ENCODE measurements at places on chromosomes 4 and X.

DNA sequence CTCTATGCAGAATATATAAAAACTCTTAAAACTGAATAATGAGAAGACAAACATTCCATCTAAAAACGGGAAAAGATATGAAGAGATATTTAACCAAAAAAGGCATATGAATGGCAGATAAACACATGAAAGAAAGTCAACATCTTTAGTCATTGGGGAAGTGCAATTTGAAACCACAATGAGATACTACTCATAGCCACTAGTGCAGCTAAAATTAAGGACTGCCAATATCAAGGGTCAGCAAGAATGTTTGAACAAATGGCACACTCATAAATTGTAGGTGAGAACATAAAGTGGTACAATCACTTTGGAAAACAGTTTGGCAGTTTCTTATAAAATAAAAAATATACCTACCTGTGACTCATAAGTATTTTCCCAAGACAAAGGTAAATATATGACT, 534.9 kb upstream of the DIPK2B start:
- DNase-seq, result no peak

GRCh38 chrX:75989806-75990590, 182.9 kb upstream of the PBDC1 start:
- no peak for DNase-seq

- no peak for DNase-seq
These were observed 115.0 kb downstream of the VCX3B start for GRCh38 chrX:8579602-8580001.

DNA sequence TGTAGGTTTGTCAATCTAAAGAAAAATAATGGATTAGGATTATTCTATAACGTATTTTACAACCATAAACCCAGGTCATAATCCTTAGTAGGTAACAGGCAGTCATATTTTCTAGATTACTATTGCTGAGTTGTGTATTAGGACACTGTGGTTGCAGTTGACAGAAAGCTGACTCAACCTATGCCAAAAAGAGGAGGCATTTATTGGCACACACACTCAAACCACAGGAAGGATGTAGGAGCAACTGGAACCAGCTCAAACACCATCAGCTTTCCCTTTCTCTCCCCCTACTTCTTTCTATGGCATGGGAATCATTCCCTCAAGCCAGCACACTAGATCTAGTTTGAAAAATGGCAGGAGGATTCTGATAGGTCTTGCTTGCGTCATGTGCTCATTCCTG, 136.4 kb upstream of the FAM9C start:
- DNase-seq, result no peak

DNA sequence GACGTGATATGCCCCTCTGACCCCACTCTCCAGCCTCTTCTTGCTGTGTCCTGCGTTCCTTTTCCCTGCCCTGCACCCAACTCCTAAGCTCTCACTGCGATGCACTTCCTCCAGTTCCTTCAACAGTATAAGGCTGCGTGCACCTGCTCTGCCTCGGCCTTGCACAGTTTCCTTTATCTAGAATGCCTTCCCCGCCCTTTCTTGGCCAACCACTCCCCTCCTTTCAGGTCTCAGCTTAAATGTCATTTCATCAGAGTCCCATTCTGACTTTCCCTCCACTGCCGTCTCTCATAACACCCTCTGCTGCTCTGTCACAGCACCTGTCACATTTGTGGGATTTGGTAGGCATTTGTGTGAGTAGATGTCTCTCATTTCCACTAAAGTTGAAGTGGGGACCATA, 58.4 kb upstream of the NEIL3 start:
- no peak for DNase-seq

DNA sequence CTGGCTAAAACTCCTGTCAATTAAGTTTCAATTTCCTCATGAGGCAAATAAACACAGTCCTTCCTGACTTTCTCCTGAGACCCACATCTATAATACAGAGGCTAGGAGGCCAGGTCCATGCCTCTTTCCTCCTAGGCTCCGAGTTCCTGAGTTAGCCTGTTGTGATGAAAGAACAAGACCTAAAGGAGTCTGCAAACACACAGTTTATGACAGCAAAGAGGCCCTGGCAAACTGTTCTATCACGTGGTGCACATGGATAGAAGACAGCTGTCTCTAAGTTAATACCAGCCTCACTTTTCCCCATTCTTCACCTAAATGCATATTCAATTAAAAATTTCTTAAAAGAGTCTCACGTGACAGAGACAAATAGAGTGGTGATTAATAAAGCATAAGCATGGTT, 145.2 kb downstream of the TET2 start:
- no peak for DNase-seq

DNA sequence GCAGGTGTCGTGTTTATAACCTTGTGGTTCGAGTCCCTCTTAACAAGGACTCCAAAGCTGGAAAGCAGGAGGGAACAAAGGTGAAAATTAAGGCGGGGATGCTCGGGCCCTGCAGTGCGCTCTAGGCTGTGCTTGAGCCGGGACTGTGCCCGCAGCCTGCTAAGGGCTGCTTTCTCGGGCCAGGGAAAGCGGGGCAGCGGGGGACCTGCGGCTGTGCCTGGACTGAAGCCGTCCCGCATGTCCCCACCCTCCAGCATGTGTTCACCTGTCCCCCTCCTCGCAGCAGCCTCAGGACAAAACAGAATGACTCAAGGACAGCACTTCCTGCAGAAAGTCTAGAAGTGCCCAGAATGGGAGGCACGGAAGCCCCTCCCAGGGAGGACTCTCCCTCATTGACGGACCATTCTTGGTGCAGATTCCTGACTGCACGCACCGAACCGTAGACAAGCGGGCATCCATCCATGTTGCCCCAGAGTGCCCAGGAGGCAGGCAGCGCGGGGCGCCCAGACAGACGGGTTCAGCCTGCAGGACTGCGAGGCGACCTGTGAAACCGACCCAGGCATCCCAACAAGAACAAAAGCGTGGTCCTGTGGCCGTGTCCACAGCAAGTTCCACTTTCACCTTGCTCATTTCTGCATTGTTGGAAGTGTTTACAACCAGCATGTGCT, 342.9 kb downstream of the MAGEB5 start:
- DNase-seq, result no peak

DNA sequence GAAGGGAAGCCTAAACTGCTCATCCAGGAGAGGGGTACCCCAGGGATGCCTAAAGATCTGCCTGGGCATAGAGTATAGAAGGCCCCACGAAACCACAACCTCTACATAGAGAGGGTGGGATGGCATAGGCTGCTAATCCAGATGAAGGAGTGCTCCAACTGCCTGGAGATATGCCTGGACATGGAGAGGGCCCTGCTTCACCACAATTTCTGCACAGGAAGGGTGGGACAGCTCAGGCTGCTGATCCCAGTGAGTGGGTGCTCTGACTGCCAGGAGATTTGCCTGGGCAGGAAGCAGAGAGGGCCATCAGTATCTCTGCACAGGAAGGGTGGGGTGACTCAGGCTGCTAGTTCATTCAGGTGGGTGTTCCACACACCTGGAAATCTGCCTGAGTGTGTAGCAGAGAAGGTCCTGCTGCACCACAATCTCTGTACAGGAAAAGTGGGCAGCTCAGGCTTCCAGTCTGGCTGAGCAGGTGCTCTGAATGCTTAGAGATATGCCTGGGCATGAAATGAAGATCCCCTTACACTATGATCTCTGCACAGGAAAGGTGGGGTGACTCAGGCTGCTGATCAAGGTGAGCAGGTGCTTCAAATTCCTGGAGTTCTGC, 61.1 kb downstream of the ZNF518B start:
- no peak for DNase-seq

DNA sequence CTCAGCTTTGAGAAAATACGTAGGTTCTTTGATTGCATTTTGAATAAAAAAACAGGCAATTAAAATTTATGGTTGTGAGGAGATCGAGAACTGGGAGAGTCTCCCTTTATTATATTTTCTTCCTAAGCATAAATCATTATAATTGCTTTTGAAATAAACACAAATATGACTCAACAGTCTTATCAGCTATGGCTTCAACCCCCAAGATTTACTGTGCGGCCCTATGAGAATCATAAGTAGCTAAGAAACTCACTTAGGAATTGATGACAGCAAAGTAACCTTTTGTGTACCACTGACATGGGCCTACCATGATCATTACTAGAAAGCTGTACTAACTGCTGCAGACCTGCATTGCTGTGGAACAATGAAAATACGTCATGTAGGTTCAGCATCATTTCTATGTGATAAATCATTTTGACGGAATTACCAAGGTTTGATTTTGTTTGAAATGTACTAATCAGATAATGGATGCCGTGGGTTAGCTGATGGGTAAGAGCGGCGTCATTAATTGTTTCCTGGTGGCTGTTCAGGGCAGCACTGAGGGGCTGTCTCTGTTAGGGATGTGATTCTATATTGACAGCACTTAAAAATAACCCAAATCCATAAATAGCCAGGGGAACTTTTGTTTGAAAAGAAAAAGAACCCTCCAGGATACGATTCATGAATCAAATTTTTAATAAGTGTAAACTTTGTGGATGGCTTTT, 51.5 kb upstream of the GPRIN3 start:
- no peak for DNase-seq

GRCh38 chr4:110869114-110869513, 246.2 kb upstream of the PITX2 start:
- no peak for DNase-seq

- no peak for DNase-seq
These were observed 203.8 kb downstream of the AASDH start for GRCh38 chr4:56183344-56183959.

DNA sequence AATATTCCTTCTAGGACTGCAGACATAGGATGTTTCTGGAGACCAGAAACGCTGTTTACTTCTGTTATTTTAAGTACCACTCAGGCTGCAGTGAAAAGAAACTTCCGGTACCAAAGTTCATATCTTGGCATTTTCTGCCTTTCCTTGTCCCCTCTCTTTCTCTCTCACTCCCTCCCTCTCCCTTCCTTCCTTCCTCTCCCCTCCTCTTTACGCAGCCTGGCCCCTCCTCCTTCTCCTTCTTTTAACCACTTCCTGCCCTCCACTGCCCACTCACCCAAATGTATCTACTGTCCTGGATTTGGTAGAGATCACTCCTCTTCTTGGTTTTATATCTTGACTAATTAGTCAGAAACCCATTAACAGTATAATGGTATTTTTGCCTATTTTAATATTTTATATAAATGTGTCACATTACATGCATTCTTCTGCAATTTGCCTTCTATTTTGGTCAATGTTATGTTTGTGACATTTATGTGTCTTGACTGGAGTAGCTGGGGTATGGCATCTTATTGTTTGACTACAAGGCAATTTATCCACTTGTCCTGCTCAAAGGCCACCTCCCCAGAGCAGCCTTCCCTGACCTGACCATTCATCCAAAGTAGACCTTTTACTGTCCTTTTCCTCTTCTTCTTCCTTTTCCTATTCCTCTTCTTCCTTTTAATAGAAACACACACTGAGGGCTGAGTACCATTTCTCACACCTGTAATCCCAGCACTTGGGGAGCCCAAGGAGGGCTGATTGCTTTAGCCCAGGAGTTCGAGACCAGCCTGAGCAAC, 56.9 kb downstream of the BCOR start:
- no peak for DNase-seq

- DNase-seq, result no peak
These were observed 20.8 kb downstream of the IRF2 start for GRCh38 chr4:184453365-184454160.

DNA sequence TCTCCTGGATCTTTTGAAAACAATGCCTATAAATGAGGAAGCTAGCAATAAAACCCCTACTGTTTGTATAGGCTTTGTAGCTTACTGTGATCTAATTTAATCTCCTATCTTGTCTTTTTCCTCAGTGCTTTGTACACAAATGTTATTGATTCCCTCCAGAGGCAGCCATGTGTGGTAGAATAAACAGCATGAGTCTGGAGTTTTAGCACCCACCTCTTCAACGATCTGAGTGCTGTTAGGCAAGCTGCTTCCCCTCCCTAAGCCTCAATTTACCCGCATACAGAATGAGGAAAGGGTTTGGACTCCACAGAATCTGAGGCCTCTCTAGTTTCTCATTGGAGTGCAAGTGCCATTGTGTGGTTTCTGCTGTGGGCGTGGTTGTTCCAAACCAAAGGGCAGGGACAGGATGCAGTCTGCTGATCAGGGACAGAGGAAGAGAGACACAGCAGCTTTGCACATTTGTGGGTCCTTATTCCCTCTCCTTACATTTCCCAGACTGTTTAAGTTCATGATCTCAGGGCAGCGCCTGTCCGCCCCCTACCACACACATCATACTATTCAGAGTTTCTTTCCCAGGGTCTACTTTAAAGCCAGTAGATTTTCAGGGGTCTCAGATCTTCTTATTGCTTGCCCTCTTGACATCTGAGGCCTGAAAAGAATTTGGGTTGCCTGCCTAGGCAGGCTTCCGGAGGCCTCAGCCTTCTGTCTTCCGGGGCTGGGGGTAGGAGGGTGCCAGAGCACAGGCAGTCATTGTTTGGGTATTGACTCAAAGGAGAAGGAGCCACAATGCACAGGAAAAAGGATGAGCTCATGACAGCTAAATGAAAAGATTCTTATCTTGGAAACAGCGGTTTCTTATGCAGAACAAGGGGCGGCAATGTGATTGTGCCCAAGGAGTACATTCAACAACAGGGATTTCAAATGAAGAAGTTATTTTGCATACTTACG, 114.9 kb upstream of the TEX13D start:
- no peak for DNase-seq

GRCh38 chrX:114006664-114007063, 577.2 kb upstream of the HTR2C start:
- no peak for DNase-seq

- DNase-seq, result no peak
These were observed 76.2 kb upstream of the S100G start for GRCh38 chrX:16573781-16574180.

DNA sequence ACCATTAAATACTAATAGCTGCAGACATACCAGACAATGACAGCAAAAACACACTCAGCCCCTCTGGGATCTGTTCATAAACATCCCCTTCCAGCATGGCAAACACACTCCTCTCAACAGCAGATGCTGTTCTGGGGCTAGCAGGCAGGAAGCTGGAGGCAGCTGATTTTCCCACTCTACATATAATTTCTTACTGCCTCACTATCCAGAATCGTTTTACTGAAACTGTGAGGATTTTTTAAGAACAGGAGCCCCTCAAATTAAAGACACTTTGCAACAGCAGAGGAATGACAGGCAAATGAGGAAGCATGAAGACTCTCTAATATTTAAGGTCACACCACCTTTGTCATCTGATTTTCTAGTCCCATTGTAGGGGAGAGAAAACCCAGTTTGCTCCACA, 2.2 kb downstream of the MAPK10 start:
- DNase-seq, result no peak

DNA sequence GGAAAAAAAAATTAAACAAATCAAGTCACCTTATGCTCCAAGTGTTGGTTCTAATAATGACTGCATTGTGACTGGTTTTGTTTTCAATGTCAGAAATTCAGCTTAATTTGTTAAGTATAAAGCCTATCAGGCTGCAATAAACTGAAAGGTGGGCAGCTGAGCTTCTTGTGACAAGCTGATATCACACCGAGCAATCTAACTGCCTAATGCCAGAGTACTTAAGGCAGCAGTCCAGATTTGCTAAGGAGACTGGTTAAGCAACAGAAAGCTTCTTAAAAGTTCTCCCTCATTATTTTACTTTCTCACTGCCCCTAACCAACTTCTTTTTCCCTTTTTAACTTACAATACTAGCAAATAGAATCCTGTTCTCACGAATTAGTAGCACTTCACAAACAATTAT, 201.0 kb downstream of the MAB21L2 start:
- no peak for DNase-seq

GRCh38 chrX:109125304-109125703, 356.6 kb downstream of the GUCY2F start:
- DNase-seq, result no peak
